ENCODE measurements at places on chromosomes 7 and 10. TPM values are rescaled to one million over a fixed set of nuclear protein-coding genes. Genes with fewer than 3 reads are reported as not detected.

- no peaks in the 10 kb centered on the region for H3K27me3 ChIP-seq
- no peak overlapping the region for H3K4me3 ChIP-seq
- H3K27ac ChIP-seq = no peak overlapping the region
- H3K36me3 ChIP-seq = no peaks in the 10 kb centered on the region
Measured at GRCh38 chr10:33871061-33871956, 536.8 kb upstream of the NRP1 start.

The OR9A2 gene
- not detected for total RNA-seq

- no peak overlapping the region for H3K4me3 ChIP-seq
- no peak for DNase-seq
- peaks cover 23% of the 10 kb centered on the region for H3K4me1 ChIP-seq
- peaks cover 14% of the 10 kb centered on the region for H3K36me3 ChIP-seq
- H3K27me3 ChIP-seq = no peaks in the 10 kb centered on the region
Measured at GRCh38 chr7:157153260-157153659, 14.5 kb downstream of the UBE3C start.

- DNase-seq = no peak
- H3K36me3 ChIP-seq = peaks cover 79% of the 10 kb centered on the region
- peaks cover 21% of the 10 kb centered on the region for H3K4me1 ChIP-seq
- no peak overlapping the region for H3K27ac ChIP-seq
- no peaks in the 10 kb centered on the region for H3K27me3 ChIP-seq
Measured at GRCh38 chr7:2938514-2939192, 94.5 kb upstream of the GNA12 start.

The CALML3 gene
- not detected for total RNA-seq

GRCh38 chr10:132979491-132980425 lies 37.4 kb upstream of the CFAP46 start:
- no peaks in the 10 kb centered on the region for H3K4me1 ChIP-seq
- H3K27ac ChIP-seq = no peak overlapping the region
- no peak for DNase-seq

The HMX3 gene
- total RNA-seq = not detected

DNA sequence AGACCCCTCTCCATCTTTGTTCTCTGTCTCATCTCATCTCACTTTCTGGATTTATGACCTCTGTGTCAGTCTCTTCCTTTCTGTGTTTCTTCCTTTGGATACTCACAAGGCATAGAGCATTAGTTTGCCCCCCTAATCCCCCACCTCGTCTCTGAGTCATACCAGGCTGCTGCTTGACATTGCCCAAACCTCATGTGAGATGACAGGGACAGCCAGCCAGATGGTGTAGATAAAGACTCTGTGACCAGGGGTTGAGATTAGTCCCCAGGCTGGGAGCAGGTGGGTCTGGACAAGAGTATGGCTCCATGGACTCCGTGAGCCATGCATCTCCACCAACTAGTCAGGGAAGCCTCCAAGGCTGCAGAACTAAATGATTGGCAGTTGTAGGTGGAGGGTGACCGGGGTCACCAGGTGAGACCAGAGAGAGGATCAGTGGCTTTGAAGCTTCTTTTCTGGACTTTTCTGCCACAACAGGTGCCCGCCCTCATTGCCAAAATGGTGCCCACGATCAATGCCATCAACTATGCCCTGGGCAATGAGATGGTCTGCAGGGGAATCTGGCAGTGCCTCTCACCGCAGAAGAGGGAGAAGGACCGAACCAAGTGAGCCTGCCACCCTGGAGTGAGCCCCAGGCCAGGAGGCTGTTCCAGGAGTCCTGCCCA lies 13.3 kb downstream of the RGR start:
- peaks cover 3% of the 10 kb centered on the region for H3K4me1 ChIP-seq
- no peak overlapping the region for H3K27ac ChIP-seq
- no peak overlapping the region for H3K4me3 ChIP-seq
- H3K36me3 ChIP-seq = no peaks in the 10 kb centered on the region
- no peak for DNase-seq

DNA sequence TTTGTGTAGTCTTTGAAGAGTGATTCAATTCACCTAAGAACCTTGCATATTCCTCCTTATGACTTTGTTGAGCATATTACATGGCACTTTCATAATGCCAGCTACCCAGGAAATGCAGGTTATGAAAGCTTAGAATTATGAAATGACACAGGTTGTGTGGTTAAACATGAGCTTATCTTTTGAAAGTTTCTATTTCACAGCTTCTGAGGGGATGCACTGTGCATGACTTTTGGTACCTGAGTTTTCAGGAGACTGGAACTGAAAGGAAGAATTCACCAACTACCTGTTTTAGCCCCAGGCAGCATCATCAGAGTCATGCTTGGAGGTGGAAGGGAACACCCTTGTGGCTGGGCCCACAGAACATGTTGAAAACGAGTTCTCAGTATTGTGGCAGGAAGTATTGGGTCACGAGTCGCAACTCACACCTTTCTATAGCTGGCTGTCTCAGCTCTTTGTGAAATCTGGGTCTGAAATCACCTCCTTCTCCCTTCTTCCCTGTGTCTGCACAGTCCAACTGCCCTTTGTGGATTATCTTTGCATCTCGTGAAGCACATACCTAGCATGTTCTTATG lies 228.2 kb downstream of the PTEN start:
- H3K36me3 ChIP-seq = peaks cover 12% of the 10 kb centered on the region
- H3K27ac ChIP-seq = peak overlapping the region; percentile 83
- H3K4me1 ChIP-seq = peaks cover 38% of the 10 kb centered on the region
- peaks cover 19% of the 10 kb centered on the region for H3K27me3 ChIP-seq
- peak; percentile 88 for DNase-seq
- H3K4me3 ChIP-seq = peak overlapping the region; percentile 24

DNA sequence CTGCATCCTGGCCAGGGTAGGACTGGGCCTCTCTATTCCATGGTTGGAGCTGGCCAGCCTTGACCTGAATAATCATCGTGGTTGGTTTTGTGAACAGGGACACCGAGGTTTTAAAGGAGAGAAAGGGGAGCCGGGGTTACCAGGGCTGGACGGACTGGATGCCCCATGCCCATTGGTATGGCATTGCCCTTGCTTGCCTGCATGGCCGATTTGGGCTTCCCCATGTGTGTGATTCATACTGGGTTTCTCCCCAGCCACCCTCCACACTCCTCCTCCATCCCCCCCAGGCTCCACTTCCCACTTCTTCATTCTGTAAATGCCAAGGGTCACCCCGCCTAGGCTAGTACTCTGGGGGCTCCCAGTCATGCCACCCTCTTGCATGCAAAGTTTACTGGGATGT lies 98.8 kb upstream of the MACROH2A2 start:
- no peaks in the 10 kb centered on the region for H3K4me1 ChIP-seq
- no peak overlapping the region for H3K27ac ChIP-seq
- H3K27me3 ChIP-seq = peaks cover 12% of the 10 kb centered on the region
- DNase-seq = no peak
- H3K4me3 ChIP-seq = no peak overlapping the region

DNA sequence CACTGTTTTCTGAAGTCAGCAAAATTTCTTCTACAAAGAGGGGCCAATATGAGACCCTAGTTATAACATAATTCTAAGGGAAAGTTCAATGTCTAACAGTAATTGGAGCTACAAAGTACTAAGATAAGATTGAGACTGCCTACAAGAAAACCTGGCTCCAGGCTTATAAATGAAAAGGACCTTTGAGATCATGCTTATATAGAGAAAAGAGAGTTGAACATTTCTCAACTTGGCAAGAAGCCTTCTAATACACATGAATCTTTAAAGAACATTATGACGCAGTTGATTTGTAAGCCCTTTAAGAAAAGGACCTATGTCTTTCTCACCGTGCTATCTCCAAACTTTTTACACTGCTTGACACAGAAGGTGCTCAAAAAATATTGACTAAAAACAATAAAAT lies 87.9 kb downstream of the TPK1 start:
- DNase-seq = no peak
- H3K36me3 ChIP-seq = no peaks in the 10 kb centered on the region
- no peaks in the 10 kb centered on the region for H3K27me3 ChIP-seq
- H3K27ac ChIP-seq = no peak overlapping the region
- H3K4me3 ChIP-seq = no peak overlapping the region
- no peaks in the 10 kb centered on the region for H3K4me1 ChIP-seq

DNA sequence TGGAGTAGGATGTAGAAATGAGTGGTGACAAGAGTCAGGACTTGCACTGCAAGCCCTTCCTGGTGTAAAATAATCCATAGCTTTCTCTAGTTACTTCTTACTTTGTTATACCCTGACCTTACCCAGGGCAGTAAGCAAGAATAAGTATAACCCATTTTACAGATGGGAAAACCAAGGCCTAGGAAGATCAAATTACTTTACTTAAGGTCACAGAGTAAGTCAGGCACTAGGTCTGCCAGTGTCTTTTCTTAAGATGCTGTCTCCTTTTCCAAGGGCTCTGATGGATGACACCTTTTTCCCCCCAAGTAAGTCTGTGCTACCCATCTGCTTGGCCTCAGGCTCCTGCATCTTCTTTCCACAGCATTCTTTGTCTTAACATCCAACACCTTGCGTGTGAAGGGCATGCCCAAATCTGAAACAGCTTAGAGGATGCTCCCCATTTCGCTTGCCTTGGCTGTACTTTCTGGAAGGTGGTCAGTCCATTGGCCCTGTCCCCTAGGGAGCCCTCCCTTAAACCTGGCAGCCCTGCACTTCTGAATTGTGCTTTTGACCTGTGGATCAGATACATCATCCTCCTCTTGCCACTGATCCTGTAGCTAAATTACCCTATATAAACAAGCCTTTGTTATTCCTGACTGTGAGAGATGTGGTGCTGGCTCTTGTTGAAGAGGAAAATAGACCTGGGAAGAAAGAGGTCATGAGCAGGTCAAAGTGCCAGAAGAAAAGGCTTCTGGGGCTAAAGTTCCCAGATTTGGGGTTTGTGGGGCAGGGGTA lies 168.6 kb downstream of the LRMDA start:
- no peak overlapping the region for H3K27ac ChIP-seq
- no peak overlapping the region for H3K4me3 ChIP-seq
- no peak for DNase-seq
- no peaks in the 10 kb centered on the region for H3K4me1 ChIP-seq
- no peaks in the 10 kb centered on the region for H3K36me3 ChIP-seq

- no peak overlapping the region for H3K27ac ChIP-seq
- H3K36me3 ChIP-seq = no peaks in the 10 kb centered on the region
- H3K4me1 ChIP-seq = no peaks in the 10 kb centered on the region
- peaks cover 11% of the 10 kb centered on the region for H3K27me3 ChIP-seq
Measured at GRCh38 chr7:35430547-35431153, 176.8 kb upstream of the TBX20 start.

GRCh38 chr10:104202231-104202630 lies 29.9 kb downstream of the CFAP43 start:
- no peaks in the 10 kb centered on the region for H3K4me1 ChIP-seq
- no peak overlapping the region for H3K4me3 ChIP-seq
- H3K27ac ChIP-seq = no peak overlapping the region
- no peaks in the 10 kb centered on the region for H3K36me3 ChIP-seq
- H3K27me3 ChIP-seq = peaks cover 21% of the 10 kb centered on the region

GRCh38 chr10:44070282-44070681 lies 314.6 kb downstream of the CXCL12 start:
- no peaks in the 10 kb centered on the region for H3K27me3 ChIP-seq
- no peaks in the 10 kb centered on the region for H3K36me3 ChIP-seq
- H3K4me1 ChIP-seq = no peaks in the 10 kb centered on the region
- no peak for DNase-seq

The DPCD gene
- 5.1 TPM for total RNA-seq

DNA sequence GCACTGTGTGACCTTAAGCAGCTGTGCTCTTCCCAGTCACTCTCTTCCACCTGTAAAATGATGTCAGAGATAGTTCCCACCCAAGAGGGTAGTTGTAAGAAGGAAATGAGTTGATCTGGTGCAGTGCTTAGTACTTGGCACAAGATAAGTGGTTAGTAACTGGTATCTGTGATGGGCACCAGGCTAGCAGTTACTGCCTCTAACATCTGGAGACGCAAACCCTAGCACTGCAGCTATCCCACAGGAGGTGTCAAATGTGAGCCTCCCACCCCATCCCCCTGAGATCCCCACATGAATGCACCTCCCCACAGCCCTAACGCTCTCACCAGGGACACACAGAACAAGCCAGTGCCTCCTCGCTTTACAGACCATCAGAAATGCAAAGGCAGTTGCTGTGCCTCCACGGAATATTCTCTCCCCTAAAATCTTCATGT lies 72.0 kb downstream of the KCNMA1 start:
- no peaks in the 10 kb centered on the region for H3K4me1 ChIP-seq
- H3K27ac ChIP-seq = no peak overlapping the region
- no peak for DNase-seq
- peaks cover 36% of the 10 kb centered on the region for H3K27me3 ChIP-seq
- H3K36me3 ChIP-seq = no peaks in the 10 kb centered on the region
- H3K4me3 ChIP-seq = no peak overlapping the region

GRCh38 chr10:57362811-57363210 lies 904.9 kb downstream of the IPMK start:
- H3K4me3 ChIP-seq = no peak overlapping the region
- H3K36me3 ChIP-seq = no peaks in the 10 kb centered on the region
- no peaks in the 10 kb centered on the region for H3K27me3 ChIP-seq
- no peak for DNase-seq
- H3K27ac ChIP-seq = no peak overlapping the region
- no peaks in the 10 kb centered on the region for H3K4me1 ChIP-seq

DNA sequence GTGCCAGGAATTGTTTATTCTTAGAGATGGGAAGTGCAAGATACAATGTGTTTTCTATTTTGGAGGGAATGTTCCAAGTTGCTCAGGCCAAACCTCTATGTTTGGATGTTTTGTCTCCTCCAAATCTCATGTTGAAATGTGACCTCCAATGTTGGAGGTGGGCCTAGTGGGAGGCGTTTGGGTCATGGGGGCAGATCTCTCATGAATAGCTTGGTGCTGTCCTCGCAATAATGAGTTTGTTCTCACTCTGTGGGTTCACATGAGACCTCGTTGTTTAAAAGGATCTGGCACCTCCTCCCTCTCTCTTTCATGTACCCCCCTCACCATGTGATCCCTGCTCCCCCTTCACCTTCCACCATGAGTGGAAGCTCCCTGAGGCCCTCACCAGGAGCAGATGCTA lies 8.3 kb upstream of the GDF10 start:
- H3K4me1 ChIP-seq = peaks cover 9% of the 10 kb centered on the region
- peaks cover 6% of the 10 kb centered on the region for H3K27me3 ChIP-seq
- no peak overlapping the region for H3K4me3 ChIP-seq
- DNase-seq = no peak

- no peak overlapping the region for H3K4me3 ChIP-seq
- H3K36me3 ChIP-seq = no peaks in the 10 kb centered on the region
- peaks cover 16% of the 10 kb centered on the region for H3K27me3 ChIP-seq
- no peak overlapping the region for H3K27ac ChIP-seq
Measured at GRCh38 chr7:94050046-94050445, 45.9 kb upstream of the BET1 start.

The POU6F2 gene
- not detected for total RNA-seq

The OPN1SW gene
- total RNA-seq = not detected

GRCh38 chr10:52621635-52622079 lies 150.9 kb downstream of the MBL2 start:
- H3K4me3 ChIP-seq = no peak overlapping the region
- H3K27me3 ChIP-seq = no peaks in the 10 kb centered on the region

The ZNF138 gene
- total RNA-seq = 10.9 TPM

The FAM237B gene
- not detected for total RNA-seq

- H3K27me3 ChIP-seq = no peaks in the 10 kb centered on the region
- no peak overlapping the region for H3K4me3 ChIP-seq
- peaks cover 4% of the 10 kb centered on the region for H3K36me3 ChIP-seq
- H3K4me1 ChIP-seq = no peaks in the 10 kb centered on the region
Measured at GRCh38 chr7:72781161-72781560, 46.8 kb downstream of the TYW1B start.

- H3K4me1 ChIP-seq = no peaks in the 10 kb centered on the region
- H3K27me3 ChIP-seq = peaks cover 19% of the 10 kb centered on the region
- no peak for DNase-seq
- no peak overlapping the region for H3K4me3 ChIP-seq
- no peak overlapping the region for H3K27ac ChIP-seq
Measured at GRCh38 chr10:49379596-49380410, 16.1 kb downstream of the DRGX start.

- no peaks in the 10 kb centered on the region for H3K36me3 ChIP-seq
- H3K4me1 ChIP-seq = no peaks in the 10 kb centered on the region
Measured at GRCh38 chr10:86840498-86840897, 84.1 kb downstream of the BMPR1A start.

The WNT16 gene
- total RNA-seq = not detected

The TEX47 gene
- total RNA-seq = not detected

Data from activated CD8-positive, alpha-beta T cell treated with anti-CD3 and anti-CD28 coated beads, Interleukin-2, amount 10 ng/mL, durations not matched to agents 7 days and 5 days (primary cell).